ENCODE measurements at places on chromosomes 4 and X. TPM values are rescaled to one million over a fixed set of nuclear protein-coding genes. Genes with fewer than 3 reads are reported as not detected.
A peak's percentile ranks its signal among the peaks of the same experiment; 100 is the strongest.

Gene CFI
- not detected for total RNA-seq

- DNase-seq: no peak
These were observed 9.0 kb upstream of the TSPYL2 start for GRCh38 chrX:53073115-53073586.

GRCh38 chr4:3777669-3778068, 11.5 kb downstream of the ADRA2C start:
- no peak for DNase-seq

DNA sequence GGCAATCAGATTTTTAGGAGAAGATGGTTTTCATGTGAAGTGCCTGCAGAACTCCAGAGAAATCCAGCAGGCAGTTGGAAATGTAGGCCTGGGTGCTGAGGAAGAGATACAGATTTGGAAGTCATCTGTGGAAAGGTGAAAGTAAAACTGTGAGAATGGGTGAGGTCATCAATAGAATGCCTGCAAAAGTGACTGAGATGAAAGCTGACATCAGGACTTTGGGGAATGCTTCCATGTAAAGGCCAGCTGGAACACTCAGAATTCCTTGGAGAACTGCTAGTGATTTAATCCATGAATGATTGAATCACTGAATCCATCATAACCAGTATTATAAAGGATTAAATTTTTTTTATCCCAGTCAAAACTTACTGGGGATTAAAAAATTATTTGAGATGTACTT, 124.5 kb upstream of the GIMD1 start:
- no peak for DNase-seq

- no peak for DNase-seq
These were observed 428.2 kb downstream of the TLL1 start for GRCh38 chr4:166301266-166301665.

GRCh38 chr4:161581262-161582230, 582.3 kb downstream of the FSTL5 start:
- DNase-seq: no peak

DNA sequence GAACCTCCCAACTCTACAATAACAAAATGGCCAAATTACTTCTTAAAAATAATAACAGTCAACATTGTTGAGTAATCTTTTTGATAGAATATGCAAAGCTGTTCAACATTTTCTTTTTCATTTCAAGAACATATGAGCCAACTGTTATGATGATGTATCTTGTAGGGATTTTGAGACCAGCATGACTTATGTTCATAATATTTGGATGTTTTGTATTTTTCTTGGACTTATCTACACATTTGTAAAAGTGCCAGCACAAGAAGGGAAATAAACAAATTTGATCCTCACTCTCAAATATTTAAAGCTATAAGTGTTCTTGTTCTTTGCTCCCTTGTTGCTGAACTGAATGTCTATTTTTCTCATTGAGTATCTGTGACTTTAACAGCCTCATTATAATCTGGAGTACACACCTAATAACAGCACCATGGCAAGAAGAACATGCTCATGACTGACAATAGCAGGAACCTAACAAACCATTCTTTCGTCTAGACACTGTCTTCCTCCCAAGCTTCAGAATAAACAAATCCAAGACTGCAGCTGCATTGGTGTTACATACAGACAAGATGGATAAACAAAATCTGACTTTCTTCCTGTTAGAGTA, 1049.7 kb downstream of the FAT4 start:
- no peak for DNase-seq

GRCh38 chr4:100926039-100926717, 408.4 kb upstream of the EMCN start:
- DNase-seq: no peak

- DNase-seq: no peak
These were observed 230.1 kb upstream of the ARSJ start for GRCh38 chr4:114209584-114209983.

DNA sequence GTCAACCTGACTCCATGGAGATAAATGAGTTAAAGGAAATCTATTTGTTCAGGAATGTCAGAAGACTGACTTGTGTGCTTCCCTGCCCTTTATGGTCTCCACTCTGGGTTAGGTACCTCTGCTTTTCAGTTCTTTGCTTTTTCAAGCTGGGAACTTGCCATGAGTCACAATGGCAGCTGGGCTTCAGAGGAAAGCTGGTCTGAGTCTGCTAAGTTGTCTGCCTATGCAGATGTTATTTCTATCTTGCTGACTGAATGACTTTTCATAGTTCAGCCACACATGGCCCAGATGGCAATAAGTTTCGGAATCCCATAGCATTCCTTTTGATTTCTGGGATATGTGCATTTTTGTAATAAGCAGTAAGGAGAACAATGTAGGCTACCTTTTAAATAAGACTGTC, 337.9 kb upstream of the FGF13 start:
- DNase-seq: no peak

DNA sequence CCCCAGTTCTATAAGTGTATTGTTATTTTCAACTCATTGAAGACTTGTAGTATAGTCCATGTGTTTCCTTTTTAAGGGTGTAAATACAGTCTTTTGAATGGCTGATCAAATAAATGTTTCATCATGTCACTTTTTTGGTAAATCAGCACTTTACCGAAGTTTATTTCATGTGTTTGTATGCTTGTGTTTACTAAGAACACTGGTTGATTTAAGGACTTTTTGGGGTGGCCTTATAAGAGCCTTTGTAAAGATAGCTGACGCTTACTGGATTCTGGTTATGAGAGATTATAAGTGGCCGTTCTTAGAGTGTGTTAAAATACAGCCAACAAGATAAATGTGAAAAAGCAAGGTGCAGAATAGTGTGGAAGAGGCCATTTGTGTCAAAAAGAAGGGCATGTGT, 2.6 kb downstream of the UBE2K start:
- no peak for DNase-seq

DNA sequence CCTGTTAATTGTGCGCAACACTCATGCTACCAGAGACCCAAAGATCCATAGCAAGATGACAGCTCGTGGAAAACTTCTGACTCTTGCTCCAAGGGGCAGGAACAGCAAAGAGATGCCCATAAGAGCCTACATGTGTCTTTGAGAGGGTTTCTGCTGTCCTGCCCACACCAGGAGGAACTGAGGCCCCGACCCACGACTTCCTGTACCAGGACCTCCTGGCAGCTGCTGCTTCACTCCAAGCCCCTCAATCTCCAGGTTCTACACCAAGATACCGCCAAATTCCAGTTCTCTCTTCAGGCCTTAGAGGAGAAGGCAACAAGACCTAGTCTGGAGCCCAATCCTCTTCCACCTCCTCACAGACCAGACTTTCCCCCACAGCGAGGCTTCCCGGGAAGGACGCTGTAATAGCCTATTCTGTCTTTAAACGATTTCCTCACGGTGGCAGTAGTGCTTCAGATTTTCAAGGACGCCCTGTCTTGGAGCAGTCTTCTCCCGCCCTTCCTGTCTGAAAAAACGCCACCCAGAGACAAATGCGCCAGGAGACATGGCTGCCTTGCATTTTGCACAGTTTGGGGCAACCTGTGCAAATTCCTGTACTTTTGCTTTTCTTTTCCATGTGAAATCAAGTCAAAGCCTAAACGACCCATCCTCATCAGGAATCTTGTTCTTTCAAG, 230.2 kb upstream of the STK26 start:
- DNase-seq: peak; percentile 88

- DNase-seq: no peak
These were observed 32.7 kb upstream of the WFS1 start for GRCh38 chr4:6236816-6237390.

- no peak for DNase-seq
These were observed 362.2 kb downstream of the SMARCA1 start for GRCh38 chrX:129161108-129161507.

Gene GC
- total RNA-seq: not detected

Gene FAM53A
- 2.6 TPM for total RNA-seq

DNA sequence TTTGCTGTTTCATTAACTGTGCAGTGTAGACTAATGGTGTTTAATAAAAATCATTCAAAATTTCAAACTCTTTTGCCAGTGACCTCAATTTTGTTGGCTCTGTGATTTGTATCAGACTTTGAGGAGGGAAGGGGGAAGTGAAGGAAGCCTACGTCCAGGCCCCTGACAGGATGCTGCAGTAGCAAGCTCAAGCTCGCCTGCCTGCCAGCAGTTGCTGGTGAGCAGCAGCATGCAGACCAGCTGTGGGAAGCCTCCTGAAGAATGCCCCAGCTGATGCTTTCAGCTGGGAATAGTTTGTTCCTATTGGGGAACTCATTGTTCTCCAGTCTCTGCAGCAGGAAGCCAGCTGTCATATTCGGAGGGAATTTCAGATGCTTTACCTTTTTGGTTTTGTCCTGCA, 495.2 kb downstream of the AFF2 start:
- no peak for DNase-seq

Gene SATL1
- total RNA-seq: not detected

Gene OTC
- not detected for total RNA-seq

Data from naive thymus-derived CD4-positive, alpha-beta T cell (primary cell).